NCI-H82 (cell line): ENCODE measurements at places on chromosomes 12 and 14.

- no peak for DNase-seq
These were observed 29.5 kb upstream of the BCDIN3D start for GRCh38 chr12:49872381-49872780.

- DNase-seq: no peak
These were observed 396 bp downstream of the NDUFA9 start for GRCh38 chr12:4649358-4649661.

- DNase-seq: no peak
These were observed 217.6 kb upstream of the CNTN1 start for GRCh38 chr12:40474630-40475029.

GRCh38 chr12:96441816-96442215, 41.6 kb upstream of the CDK17 start:
- no peak for DNase-seq

DNA sequence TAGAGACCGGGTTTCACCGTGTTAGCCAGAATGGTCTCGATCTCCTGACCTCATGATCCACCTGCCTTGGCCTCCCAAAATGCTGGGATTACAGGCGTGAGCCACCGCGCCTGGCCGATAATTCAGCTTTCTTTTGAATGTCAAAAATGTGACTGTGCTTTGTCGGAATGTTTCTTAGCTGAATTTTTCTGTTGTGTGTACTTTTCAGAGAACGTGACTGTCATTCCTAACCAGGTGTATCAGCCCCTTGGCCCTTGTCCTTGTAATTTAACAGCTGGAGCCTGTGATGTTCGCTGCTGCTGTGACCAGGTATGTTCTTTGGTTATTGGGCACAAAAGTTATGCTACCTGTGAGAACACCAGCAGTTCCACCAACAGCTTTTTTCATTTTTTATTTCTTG, 8.1 kb downstream of the TCTN2 start:
- no peak for DNase-seq

DNA sequence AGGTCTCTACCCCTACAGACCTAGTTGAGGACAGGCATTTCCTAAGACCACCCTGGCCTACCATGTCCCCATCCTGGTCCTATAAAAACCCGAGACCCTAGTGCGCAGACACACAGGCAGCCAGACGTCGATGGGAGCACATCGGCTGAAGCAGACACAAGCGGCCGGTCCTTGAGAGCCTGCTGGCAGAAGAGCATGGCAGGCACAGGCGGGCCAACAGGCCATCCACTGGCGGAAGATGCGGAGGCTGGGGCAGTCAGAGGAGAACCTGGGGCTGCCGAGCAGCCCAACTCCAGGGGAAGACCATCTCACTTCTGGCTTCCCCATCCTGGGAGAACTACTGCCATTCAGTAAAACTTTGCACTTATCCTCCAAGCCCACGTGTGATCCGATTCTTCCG, 396.8 kb downstream of the AEBP2 start:
- no peak for DNase-seq

DNA sequence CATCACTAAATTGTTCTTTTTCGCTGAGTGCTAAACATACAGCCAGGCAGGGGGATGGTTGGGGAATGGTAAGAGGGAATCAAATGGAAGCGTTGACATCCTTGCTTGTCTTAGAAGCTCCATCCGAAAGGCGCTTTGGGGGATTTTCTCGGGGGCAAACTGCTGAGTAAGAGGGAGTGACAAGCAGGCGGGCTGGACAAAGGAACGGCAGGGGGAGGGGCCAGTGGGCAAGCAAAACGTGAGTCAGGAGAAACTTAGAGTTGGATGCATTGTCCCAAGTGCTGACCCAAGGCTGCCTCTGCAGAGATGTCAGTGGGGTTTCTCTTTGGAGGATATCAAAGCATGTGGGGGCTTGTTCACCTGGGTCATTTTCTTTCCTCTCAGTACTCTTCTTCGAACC, 480.5 kb downstream of the VRK1 start:
- peak; percentile 13 for DNase-seq

GRCh38 chr12:29149691-29150281, 708 bp downstream of the FAR2 start:
- DNase-seq: no peak

GRCh38 chr14:24255931-24256711, 6.9 kb downstream of the TGM1 start:
- DNase-seq: no peak

- no peak for DNase-seq
These were observed 100.8 kb upstream of the NEDD1 start for GRCh38 chr12:96806272-96806671.

GRCh38 chr14:59588101-59588500, 11.5 kb upstream of the CCDC175 start:
- DNase-seq: no peak

- no peak for DNase-seq
These were observed 3.5 kb downstream of the KRT3 start for GRCh38 chr12:52792185-52793029.

- no peak for DNase-seq
These were observed 12.5 kb downstream of the PRDM4 start for GRCh38 chr12:107748472-107748871.

DNA sequence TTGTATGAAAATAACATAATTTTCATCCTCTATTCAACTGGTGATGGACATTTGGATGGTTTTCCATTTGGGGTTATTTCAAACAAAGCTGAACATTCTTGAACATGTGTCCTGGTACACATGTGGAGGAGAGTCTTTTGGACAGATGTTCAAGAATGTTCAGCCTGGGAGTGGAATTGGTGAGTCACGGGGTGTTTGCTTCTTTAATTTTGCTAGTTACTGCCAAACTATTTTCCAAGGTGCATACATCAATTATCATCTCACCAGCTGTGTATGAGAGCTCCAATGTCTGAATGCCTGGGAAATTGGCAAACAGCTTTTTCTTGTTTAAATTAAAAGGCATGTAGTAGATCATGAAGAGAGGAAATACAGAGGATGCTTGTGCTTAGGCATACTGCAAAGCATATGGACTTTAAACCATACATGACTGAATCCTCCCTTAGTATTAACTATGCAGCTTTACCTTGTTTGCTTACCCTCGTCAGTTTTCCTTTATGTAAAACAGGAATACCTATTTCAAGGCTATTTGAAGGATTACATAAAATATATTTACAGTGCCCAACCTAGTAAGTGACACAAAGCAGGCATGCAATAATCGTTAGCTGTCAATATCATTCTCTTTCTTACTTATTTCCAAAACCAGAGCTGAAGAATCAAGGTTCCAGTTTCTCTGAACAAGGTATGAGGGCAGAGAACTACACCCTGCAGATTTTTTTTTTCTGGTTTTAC, 152.1 kb downstream of the ITPR2 start:
- DNase-seq: no peak

DNA sequence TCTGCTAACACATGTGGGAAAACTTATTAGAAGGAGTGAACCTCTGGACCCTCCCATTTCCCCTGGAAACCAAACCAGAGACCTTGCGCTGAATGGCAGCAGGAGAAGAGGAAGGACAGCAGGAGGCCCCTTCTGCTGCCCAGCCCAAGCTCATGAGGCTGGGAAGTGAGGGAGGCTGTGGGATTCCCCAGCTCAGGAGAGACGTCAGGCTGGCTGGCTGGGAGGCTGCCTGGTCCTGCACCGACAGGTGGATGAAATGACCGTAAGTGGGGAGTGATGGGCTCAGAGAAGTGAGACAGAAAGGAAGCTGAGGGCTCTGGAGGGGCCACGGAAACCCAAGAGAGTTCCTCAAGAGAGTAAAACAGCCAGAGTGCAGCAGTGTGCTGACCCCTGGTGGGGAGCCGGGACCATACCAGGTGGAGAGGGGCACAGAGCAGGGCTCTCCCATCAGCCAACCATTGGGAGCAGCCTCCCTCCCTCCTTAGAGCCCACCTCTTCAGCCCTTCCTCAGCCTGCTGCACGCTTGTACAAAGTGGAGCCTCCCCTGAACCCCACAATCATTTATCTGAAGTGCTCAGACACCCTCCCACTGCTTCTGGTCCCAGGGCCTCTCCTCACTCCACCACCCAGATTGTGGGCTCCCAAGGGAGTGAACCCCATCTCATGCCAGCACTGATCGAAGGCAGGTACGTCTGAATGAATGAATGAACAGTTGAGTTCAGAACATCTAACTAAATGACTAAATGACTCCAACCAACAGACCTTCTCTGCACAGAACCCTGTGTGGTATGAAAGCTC, 14.0 kb downstream of the TAMALIN start:
- DNase-seq: peak; percentile 90

DNA sequence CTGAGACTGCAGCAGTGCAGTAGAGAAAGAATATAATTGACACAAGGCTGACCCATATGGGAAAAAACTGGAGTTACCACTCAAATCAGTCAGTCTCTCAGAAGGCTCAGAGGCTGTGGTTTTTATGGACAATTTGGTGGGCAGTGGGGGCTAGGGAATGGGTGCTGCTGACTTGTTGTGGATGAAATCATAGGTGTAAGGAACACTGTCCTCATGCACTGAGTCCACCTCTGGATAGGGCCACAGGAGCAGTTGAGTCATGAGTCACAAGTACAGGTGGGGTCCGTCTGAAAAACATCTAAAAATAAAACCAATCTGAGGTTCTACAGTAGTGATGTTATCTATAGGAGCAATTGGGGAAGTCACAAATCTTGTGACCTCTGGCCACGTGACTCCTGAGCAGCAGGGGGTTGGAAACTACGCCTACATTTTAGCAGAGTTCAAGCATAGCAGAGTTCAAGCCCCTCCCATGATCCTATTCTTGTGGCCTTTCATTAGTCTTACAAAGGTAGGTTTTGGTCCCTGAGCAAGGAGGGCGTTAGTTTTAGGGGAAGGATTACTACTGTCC, 18.1 kb upstream of the SGPP1 start:
- no peak for DNase-seq

GRCh38 chr14:62126879-62127478, 364.8 kb downstream of the SNAPC1 start:
- peak; percentile 69 for DNase-seq

DNA sequence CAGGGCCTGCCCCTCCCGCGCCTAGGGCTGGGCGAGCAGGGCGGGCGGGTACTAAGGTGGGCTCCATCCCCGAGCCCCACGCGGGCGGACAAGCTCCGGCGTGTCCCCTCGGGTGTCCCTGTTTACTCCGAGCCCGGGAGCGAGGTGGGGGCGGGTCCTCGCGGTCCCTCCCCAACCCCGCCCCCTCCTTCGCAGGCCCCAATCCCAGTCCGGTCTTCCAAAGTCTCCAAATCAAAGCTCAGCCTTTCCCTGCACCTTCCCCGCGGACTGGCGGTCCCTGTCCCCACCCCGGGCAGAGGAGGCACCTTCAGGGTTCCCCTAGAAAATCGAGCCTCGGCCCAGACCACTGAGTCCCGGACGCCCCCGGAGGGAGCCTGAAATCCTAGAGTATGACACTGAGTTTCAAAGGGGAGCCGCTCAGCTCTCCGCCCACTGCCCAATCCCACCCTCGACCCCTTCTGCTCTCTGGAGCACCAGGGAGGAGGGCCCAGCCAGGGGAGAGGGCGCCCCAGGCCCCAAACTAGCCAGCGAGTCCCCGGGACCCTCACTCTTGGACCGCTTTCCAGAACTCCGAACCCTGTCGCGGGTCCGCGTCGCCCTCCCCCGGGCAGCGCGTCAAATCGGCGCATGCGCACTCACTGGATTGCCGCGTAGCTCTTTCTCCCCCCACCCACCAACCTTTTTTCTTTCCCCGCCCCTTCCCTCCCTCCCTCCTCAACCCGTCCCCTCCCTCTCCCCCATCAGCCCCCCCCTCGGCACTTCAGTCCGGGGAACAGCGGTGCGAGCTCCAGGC, at the start of gene LRP1:
LRP1 (plus strand) TSS at position 758 of the 793 bp plus-strand sequence. CDS start 482 bp downstream, outside the sequence.
- DNase-seq: peak; percentile 90

GRCh38 chr14:71563492-71564153, 368.6 kb upstream of the RGS6 start:
- no peak for DNase-seq

DNA sequence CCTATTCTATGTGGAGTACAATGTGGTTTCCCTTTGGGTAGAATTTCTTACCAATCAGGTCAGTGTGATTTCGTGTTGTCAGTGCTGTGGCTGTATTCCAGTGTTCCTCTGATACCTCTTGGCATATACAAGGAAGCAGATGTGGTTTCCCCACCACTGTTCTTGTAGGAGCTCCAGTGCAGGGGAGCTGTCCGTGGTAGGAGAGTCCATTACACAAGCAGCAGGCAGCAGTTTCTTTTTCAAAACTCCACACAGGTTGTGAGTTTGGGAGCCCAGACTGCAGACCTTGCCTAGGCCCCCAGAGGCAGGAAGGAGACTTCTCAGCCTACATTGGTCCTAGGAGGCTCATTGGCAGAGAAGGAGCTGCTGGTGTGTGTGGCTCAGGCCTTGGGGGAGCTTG, 452.8 kb downstream of the AACS start:
- no peak for DNase-seq

GRCh38 chr12:127411981-127412380, 855.0 kb upstream of the TMEM132C start:
- no peak for DNase-seq

- DNase-seq: no peak
These were observed 77.6 kb downstream of the ZFP36L1 start for GRCh38 chr14:68714991-68715924.

- no peak for DNase-seq
These were observed 200.0 kb downstream of the ADAMTS20 start for GRCh38 chr12:43352001-43352400.

GRCh38 chr14:75274899-75275569, 3.6 kb upstream of the FOS start:
- DNase-seq: no peak

DNA sequence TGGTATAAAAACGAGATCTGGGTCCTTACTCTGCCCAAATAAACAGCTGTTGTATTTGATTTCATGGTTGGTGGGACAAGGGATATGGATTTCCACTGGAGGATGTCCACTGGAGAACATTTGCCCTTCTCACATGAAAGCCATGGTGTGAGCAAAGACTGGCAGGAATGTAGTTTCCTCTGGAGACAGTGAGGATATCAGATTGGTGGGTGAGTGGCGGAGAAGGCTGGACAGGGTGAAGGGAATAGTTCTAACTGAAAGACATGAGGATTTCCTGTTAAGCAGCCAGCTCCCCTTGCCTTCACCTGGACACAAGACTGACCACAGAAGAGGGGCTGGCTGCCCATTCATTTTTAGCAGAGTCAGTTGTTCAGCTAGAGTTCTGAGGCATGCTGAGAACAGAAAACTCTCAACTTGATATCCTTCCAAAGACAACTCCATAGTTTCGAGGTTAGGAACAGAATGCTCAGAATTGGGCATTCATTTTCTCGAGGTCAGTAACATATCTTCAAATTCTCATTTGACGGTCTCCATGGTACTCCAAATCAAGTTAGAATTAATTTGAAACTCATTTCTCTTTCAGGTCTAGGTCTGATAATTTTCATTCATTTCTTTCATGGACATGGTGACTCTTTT, 365.7 kb downstream of the LRIG3 start:
- DNase-seq: no peak

DNA sequence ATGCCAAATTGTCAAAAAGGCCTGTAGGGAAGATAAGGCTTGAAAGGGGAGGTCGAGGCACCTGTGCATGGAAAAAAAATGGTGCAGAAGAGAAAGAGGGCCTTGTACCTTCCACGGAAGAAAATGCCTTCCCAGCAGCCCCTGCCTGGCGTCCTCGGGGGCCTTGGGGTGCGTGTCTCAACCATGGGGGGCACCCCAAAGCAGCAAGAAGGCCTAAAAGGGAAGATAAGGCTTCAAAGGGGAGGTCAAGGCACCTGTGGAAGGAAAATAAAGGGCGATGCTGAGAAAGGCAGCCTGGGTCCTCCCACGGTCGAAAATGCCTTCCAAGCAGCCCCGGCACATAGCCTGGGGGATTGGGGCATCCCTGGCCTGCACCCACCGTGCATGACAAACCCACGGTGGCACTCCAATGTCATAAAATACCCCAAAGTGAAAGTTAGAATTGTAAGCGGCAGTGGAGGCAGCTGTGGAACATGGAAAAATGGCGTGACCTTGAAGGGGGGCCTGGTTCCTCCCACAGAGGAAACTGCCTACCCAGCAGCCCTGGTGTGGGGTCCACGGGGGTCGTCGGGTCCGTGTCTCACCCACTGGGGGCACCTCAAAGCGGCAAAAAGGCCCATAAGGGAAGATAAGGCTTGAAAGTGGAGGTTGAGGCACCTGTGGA, 275.0 kb downstream of the ALG10 start:
- no peak for DNase-seq
